ENCODE measurements at places on chromosomes 12 and 14.

DNA sequence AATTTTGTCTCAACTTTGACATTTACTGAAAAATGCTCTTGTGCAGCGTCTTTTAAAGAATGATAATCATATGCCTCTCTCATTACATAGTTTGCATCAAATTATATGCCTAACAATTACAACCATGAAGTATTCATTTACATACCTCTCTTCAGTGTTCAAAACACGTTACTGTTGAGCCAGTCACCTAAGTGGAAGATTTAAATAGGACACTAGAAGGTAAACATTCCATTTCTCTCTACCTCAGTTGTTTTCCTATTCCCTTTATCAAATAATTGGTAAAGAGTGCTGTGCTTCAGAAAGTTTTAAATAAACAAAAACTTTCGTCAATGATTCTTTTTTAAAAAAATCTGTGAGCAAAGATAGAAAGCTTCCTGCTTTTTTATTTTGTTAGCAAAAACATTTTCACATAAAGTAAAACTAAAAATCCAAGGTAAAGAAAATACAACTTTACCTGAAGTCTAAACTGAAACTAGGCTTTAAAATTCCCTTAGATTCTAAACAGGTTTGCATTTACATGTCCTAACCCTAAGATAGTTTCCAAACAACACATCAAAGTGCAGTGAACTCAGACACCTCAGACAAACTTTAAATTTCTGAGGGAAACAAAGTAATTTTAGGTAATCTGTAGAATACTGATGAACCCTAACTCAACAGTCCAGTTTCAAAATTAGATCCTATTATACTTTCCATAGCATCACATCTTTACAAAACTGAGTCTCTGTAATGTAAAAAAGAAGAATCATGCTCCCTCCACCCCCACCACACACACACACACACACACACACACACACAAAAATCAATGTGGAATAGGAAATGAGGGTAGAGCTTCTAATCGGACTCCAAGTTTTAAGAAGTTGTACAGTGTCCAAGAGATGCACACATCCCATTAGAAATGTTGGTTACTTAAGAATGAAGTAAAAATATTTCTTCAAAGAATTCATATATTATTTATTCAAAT lies 46.2 kb downstream of the PAWR start:
- no peak for DNase-seq

DNA sequence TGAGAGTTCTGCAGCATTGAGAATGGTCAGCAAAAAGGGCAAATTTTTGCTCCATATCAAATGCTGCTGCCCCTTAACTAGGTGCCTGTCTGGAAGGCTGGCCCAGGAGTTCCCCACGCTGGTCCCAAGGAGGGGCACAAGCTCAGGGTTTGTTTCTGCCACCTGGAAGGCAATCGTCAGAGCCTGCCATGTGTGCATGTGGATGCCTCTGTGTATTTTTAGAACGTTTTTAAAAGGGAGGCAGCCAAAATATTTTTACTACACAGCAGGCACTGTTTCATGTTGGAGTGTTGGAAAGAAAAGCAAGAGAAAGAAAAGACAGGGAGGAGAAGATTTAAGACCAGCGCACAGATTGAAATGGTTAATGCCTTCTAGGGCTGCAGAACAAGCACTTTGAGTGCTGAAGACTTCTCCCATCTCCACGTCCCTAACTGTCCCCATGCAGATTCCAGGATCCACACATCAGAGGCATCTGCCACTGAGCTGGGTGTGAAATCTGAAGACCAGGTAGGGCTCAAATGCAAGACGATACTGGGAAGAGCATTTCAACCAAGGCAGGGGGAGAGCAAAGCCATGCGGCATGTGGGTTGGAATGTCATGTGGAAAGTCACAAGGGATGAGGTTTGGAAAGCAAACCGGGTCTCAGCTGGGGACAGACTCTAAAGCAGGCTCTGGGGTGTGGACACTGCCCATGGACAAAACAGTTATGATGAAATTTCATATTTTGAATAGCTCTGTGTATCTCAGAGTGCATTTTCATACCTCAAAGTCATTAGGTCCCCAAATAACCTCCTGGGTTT lies 557.2 kb downstream of the BCL11B start:
- DNase-seq: no peak

GRCh38 chr12:92953747-92954146 lies 24.7 kb upstream of the EEA1 start:
- DNase-seq: no peak

- no peak for DNase-seq
Measured at GRCh38 chr12:44357494-44357893, 518.6 kb downstream of the NELL2 start.

- no peak for DNase-seq
Measured at GRCh38 chr12:42094277-42094676, 50.4 kb downstream of the GXYLT1 start.

DNA sequence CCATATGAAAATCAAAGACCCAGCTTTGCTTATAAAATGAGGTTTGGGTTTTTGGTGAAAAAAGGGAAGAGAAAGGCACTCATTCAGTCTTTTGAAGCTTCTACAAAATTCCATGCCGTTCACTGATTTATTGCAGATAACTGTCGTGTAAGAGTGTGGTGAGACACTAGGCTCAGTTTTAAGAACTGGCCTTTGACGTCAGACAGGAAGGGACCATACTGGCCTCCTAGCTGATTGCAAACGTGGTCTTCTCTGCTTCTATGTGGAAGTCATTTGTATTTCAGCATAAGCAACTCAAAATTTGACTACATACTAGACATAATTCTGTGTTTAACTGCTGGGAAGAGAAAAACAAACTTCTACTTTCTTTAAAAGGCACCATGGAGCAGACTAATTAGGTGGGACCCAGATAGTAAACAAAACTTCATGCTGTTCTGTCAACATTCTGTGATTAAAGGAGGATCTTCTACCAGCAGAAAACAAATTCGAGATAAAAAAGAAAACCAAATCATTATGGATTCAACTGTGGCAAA lies 168.7 kb downstream of the TTC7B start:
- DNase-seq: no peak

- no peak for DNase-seq
Measured at GRCh38 chr14:104895207-104895785, 29.4 kb upstream of the PLD4 start.

GRCh38 chr14:103085106-103086091 lies 1.4 kb downstream of the LBHD2 start:
- DNase-seq: no peak

DNA sequence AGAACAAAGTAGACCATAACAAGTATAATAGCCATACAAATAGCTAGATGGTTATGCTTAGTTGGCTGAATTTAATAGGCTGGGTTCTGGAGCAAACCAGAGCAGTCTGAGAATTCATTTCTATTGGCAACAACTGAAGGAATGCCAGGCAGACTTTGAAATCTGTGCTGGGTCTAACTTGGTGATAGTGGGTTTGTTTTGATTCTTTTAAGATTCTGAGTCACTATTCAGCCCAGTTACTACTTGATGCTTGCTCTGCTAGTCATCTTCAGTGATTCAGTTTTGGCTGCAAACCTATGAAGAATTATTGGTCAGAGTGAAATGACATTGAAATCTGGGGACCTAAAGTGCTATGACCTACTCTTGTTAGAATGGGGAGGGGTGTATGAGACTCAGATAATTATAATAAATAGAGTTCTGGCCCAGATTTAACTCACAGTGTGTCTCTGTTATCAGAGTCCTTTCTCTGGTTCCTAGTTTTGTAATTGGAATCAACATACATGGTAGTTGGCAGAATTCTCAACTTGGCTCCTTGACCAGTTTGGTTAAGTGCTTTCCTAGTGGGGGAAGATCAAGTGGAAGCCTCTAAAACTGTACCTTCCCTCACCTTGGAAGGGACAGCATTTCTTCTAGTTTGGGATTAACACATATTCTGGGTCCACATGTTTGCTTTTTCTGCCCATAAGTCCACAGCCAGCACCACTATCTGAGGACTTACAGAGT lies 43.5 kb downstream of the MNAT1 start:
- no peak for DNase-seq

Data from stimulated activated naive CD4-positive, alpha-beta T cell treated with Interleukin-2 at 50 U/mL for 16 hours (primary cell).